Activated naive CD4-positive, alpha-beta T cell treated with anti-CD3 and anti-CD28 coated beads, Interleukin-2, amount 10 ng/mL, durations not matched to agents 7 days and 5 days (primary cell): ENCODE measurements at places on chromosomes 5 and 9.
A peak's percentile ranks its signal among the peaks of the same experiment; 100 is the strongest.

GRCh38 chr9:108535526-108535925, 320.3 kb downstream of the ACTL7B start:
- DNase-seq, result no peak

GRCh38 chr5:149409268-149409948, 30.3 kb upstream of the IL17B start:
- no peak for DNase-seq

- DNase-seq, result no peak
Observed at GRCh38 chr9:111986035-111986556, 89.5 kb downstream of the UGCG start.

GRCh38 chr5:37495668-37496347, 116.7 kb downstream of the WDR70 start:
- DNase-seq, result no peak

DNA sequence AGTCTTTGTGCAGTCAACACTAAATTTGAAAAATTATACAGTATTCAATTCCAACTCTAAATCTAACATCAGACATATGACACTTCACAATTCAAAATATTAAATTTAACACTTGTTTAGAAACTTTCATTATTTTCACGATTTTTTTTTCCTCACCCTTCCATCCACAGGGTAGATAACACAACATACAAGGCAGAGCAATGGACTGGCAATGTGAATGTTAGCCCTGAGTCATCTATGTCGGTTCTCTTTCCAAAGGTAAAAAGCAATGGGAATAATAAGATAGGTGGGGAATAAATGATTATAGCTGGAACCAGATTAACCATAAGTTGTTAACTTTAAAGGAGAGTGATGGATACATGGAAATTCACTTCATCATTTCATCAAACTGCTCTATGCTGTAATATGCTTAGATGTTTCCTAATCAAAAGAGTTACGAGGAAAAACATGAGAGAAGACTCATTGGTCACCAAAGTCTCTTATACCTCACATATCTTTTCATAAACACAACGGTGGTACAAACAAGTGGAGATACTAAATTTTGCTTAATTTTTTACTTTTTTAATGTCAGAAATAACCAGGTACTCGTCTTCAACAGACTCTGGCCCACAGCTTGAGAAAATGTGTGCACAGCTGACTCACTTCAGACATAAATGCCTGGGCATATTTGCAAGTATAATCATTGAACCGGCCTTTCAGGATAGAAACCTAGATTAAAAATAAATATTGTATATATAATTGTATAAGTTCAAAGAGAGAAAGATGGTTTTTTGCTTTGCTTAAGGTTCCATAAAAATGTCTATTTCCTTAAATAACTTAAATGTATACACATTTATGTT, 23.0 kb downstream of the RFX3 start:
- no peak for DNase-seq

- no peak for DNase-seq
Observed at GRCh38 chr9:128825923-128826700, 3.5 kb downstream of the SPOUT1 start.

DNA sequence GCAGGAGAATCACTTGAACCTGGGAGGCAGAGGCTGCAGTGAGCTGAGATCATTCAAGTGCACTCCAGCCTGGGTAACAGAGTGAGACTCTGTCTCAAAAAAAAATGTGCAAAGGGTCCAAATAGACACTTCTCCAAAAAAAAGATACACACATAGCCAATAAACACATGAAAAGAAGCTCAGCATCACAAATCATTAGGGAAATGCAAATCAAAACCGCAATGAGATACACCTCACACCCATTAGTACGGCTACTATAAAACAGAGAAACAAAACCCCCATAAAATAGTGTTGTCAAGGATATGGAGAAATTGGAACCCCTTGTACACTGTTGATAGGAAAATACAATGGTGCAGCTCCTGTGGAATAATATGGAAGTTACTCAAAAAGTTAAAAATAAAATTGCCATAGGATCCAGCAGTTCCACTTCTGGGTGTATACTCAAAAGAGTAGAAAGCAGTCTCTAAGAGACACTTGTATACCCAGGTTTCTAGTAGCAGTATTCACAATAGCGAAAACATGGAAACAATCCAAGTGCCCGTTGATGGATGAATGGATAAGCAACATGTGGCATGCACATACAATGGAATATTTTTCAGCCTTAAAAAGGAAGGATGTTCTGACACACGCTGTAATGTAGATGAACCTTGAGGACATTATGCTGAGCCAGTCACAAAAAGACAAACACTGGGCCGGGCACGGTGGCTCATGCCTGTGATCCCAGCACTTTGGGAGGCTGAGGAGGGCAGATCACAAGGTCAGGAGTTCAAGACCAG, 57.2 kb upstream of the PPARGC1B start:
- DNase-seq, result no peak

- DNase-seq, result peak; percentile 43
Observed at GRCh38 chr9:114484854-114485443, 20.3 kb downstream of the WHRN start.

GRCh38 chr5:181190711-181191525, 14.1 kb downstream of the TRIM7 start:
- DNase-seq, result peak; percentile 64

DNA sequence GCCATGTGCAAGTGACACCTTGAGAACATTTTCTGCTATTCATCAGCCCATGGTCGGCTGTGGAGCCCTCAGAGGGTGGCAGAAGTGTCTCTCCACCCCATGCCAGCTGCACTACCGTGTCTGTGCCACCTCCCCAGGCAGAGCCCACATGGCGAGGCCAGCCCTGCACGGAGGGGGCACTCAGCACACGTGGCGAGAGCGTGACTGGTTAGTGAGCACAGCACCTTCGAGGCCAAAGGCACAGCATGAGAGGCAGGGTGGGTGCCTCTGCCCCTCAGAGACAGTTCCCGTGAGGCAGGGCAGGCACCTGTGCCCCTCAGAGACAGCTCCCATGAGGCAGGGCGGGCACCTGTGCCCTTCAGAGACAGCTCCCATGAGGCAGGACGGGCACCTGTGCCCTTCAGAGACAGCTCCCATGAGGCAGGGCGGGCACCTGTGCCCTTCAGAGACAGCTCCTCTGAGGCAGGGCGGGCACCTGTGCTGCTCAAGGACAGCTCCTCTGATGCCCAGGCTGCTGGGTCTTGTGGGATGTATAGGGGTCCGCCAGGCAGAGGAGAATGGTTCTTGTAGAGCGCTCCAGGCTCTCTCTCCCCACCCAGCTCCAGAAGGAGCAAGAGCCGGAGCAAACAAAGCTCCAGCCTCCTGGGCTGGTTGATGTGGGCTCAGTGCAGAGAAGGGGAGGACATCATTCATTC, 179.8 kb upstream of the PPP1R26 start:
- DNase-seq, result no peak
